Activated naive CD8-positive, alpha-beta T cell treated with anti-CD3 and anti-CD28 coated beads for 36 hours (primary cell): ENCODE measurements at places on chromosomes 4 and X.

DNA sequence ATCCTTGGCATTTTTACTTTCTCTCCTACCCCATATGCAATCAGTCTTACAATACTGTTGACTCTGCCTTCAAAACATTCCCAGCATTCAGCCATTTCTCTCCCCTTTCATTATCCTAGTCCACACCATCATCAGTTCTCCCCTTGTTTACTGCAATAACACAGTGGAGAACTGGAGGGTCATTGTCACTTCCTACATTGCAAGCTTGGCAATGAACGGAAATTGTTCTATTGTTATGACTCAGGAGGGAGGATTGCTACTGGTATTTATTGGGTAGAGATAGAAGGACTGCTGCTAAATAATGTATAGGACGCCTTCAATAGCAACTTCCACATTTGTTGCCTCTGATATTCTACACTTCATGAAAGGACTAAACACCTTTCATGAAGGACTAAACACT lies 231.8 kb downstream of the BANK1 start:
- DNase-seq: no peak

DNA sequence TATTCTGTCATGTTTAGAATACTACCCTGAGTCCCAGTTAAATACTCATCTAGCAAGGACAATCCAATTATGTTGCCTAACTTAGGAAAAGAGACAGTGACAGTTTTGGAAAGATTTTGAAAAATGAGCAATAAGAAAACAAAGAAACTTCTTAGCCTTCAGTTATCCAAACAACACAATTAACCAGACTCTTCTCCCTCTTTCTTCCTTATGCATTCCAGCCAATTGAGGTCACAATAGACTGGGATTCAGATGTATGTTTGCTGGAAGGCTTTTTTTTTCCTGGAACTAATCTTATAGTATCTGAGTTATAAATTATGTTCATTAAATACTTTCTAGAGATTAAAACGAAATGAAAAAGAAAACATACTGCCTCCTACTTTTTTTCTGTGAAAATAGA lies 109.6 kb downstream of the GUCY2F start:
- no peak for DNase-seq

DNA sequence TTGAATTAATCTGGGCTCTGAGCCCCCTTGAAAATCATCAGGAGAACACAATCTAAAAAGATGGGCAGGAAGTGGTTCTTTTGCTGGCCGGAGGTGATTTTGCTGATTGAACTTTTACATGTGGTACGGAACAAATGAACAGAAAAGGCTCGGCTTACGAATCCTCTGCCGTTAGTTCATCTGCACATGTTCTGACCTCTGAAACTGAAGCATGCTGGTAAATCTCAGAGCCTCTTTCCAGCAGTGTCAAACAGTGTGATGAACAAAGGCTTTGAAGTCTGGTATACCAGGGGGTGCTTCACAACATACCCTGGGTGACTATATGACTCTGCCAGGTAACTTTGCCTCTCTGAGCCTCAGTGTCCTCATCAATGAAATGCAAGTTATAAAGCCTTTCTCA lies 194.2 kb upstream of the C1QTNF7 start:
- peak; percentile 21 for DNase-seq

GRCh38 chr4:180436361-180436760 lies 1806.8 kb upstream of the TENM3 start:
- no peak for DNase-seq

GRCh38 chr4:189237340-189237739 lies 703.3 kb upstream of the FRG1 start:
- no peak for DNase-seq

DNA sequence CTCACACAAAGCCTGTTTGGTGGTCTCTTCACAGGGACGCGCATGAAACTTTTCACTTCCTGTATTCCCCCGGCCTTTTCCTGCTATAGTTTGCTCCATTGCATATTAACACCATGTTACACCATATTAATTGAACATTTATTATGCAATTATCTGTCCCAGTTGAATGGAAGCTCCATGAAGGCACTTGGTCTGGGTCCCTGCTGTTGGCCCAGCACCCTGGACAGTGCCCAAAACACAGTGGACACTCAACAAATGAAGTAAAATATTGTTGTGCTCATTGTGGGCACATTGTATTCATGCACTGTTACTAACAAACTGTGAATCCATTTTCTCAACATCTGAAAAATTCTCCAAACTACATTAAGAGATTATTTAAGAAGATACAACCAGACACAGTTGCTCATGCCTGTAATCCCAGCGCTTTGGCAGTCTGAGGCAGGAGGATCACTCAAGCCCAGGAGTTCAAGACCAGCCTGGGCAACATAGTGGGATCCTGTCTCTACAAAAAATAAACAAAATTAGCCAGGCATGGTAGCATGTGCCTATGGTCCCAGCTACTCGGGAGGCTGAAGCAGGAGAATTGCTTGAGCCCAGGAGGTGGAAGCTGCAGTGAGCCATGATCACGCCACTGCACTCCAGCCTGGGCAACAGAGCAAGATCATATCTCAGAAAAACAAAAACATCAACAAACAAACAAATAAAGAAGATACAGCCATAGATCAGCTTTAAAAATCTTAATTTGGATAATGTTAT lies 292.7 kb upstream of the TENM3 start:
- no peak for DNase-seq

DNA sequence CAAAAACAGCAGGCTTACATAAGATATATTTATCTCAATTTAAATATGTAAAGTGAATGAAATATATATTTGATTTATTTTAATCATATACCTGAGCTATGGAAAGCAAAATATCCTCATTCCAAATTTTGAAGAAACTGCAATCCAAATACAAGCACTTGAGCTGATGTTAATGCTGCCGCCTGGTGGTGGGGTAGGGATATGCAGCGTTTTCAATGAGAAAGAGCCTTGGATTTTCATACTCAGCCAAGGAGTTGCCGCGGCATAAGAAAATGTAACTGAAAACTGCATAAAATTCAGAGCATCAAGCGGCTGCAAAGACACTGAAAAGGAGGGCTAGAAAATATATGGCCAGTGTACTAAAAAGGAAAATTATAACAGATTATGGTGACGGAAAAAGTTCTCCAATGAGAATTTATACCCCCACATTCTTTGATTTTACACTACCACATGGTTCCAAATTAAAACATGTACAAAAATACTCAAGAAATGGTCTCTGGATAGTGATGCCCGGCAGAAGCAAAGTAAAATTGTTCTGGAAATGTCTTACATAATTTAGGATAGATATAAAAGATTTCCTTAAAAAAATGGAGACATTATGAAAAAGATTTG lies 660.3 kb upstream of the PITX2 start:
- peak; percentile 22 for DNase-seq

DNA sequence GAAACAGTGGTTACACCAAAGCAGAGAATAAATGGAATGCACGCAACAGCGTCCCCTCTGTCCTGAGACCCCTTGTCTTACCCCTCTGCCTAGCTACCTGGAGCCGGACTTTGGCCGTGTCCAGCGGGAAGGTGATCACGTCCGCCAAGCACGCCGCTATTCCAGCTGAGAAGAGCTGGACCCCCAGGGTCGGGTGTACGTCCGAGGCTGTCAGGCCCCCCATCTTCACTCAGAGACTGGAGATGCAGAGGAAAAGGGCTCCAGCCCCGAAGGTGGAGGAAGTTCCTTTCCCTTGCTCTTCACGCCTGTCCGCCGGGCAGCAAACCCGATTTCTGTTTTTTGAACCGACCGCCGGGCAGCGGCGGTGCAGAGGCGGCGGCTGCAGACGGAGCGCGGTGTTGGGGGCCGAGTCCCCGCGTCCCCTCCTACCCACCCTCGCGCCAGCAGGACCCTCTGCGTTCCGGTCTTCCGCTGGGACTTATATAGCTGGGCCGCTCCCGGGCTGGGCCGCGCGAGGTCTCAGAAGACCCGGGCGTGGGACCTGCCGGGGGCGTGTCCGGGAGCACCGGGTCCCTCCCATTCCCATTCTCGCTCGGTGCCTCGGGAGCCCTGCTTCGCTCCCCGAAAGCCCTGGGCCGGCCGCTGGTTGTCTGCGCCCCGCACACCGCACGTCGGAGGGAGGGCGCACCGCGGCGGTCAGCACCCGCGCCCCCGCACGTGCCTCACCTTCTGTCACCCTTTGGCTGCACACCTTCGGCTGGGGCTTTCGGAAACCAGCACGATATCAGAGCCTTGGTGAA lies at the start of gene UCP1:
UCP1 (minus strand) TSS at position 455 of the 800 bp plus-strand sequence; CDS start at position 223, 232 bp downstream.
- DNase-seq: peak; percentile 9

DNA sequence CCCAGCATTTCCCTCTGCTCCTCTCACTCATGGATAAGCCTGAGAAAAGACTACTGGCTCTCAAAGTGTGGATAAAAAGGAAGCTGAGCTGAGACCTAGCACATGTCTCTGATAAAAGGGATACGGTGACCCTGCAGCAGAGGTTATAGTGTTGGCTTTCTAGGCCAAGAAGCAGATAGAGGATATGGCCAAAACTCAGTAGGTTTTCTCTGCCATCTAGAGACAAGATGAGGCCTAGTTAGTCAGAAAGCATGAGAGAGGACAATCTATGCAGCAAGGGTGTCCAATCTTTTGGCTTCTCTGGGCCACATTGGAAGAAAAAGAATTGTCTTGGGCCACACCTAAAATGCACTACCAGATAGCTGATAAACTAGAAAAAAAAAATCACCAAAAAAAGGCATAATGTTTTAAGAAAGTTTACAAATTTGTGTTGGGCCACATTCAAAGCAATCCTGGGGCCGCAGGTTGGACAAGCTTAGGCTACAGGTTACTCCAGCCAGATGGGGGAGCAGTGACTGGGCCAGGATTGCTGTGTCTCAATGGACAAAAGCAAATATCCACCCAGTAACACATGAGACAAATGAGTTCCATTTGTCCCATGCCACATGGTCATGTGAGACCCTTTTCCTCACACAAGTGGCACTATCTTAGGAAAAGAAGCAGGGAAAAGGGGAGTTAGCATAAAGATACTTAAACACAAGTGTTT lies 411.4 kb downstream of the INPP4B start:
- DNase-seq: no peak

DNA sequence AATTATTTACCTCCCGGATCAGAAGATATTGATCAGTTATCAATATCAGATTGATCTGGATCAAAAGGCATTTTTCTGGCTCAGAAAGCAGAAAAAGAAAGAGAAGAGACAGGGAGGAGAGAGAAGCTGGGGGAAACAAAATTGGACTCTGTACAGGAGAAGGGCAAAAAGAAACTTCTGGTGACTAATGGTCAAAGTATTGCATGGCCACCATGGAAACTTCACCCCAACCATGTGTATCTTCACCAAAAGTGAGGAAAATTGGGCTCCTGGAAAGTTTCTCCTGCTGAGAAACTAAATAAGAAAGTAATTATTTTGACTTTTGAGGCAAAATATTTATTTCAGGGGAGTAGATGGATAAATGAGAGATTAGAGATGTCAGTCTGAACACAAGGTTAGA lies 33.9 kb downstream of the RNF150 start:
- DNase-seq: no peak

- no peak for DNase-seq
Measured at GRCh38 chrX:33336783-33337182, 125.4 kb upstream of the DMD start.

- DNase-seq: no peak
Measured at GRCh38 chr4:107804956-107805355, 19.8 kb upstream of the SGMS2 start.

DNA sequence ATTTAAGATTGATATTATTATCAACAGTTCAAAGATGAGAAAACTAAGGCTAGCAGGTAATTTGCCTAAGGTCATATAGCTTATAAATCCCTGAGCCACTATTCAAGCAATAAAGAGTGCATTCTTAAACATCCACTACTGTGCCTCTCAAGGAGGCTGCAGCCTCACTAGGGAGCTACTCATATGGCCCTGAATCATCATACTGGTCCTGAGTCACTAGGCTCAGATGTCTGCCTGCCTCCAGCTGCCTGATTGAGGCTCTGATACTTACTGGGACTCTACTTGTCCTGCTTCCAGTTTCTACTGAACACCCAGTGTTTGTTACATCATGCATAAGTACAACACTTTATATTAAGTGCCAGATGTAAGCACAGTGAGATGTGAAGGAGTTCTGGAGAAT lies 110.7 kb downstream of the AASDH start:
- no peak for DNase-seq

- DNase-seq: peak; percentile 35
Measured at GRCh38 chrX:46912603-46913491, 626 bp downstream of the JADE3 start.

GRCh38 chrX:107496786-107497185 lies 47.3 kb downstream of the FRMPD3 start:
- DNase-seq: no peak

GRCh38 chrX:125710403-125711062 lies 390.9 kb downstream of the TEX13C start:
- no peak for DNase-seq

DNA sequence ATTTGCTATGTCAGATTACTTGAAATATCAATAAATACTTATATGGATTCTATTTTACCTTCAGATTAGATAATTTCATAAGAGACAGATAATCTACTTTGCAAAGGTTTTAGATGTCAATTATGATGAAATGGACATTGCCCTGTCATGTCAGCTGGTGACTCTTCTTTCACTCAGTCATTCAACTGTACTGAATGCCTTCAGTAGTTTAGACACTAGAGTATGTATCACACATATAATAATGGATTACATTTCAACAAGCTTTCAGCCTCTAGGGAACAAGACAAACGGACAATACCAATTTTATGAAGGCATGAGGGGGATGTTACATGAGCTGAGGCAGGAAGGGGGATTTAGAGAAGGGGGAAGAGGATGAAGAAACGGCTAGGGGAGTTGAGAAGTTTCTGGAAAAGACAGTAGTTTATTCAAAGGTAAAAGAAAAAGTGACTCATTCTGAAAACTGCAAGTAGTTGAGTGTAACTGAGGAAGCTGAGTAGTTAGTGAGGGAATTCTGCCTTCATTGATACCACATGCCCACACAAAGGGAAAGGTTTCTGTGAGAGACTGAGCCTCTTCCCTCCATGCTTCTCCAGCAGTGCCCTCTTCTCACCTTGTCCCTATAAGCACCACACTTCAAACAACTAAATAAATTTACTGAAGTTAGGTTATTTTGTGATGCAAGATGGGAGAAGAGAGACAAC lies 25.7 kb downstream of the SLC9B2 start:
- DNase-seq: no peak

- no peak for DNase-seq
Measured at GRCh38 chr4:128751354-128751753, 58.1 kb upstream of the JADE1 start.

GRCh38 chr4:55854129-55854528 lies 681 bp downstream of the EXOC1 start:
- DNase-seq: no peak

DNA sequence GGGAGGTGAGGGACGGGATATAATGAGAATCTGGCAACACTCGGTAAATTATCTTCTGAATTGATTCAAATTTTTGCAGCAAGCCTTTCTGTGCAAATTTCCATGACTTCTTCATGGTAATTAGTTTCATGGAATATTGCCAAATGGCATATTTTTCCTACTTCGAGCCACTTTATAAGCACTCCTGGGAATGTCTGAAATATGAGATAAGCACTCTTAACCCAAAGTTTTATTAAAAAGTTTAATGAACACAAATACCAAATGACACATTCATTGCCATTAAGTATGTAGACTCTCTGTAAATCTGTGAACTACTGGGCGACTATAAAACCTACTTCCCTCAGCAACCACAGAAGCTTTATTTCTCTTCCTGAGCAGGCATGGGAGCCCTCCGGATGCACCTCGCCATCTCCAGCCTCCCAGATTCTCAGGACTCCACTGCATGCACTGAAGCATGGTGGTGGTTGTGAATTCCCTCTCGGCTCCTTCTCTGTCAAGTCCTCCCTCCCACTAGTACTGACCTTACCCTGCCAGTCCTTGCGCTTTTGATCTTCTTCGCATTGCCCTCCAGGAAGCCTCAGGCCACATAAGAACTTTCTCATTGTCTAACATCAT lies 154.4 kb upstream of the RPL34 start:
- DNase-seq: no peak

- no peak for DNase-seq
Measured at GRCh38 chrX:30253257-30253656, 6.3 kb downstream of the MAGEB1 start.
